ENCODE measurements at places on chromosomes 1 and 21.

- DNase-seq = no peak
Measured at GRCh38 chr1:12098786-12099185, 35.7 kb downstream of the TNFRSF8 start.

- DNase-seq = peak; percentile 89
Measured at GRCh38 chr1:244322791-244323521, 128.8 kb downstream of the ADSS2 start.

GRCh38 chr1:224637515-224637914 lies 21.4 kb downstream of the CNIH3 start:
- no peak for DNase-seq

- peak; percentile 78 for DNase-seq
Measured at GRCh38 chr1:205772607-205773032, 2.7 kb downstream of the RAB29 start.

DNA sequence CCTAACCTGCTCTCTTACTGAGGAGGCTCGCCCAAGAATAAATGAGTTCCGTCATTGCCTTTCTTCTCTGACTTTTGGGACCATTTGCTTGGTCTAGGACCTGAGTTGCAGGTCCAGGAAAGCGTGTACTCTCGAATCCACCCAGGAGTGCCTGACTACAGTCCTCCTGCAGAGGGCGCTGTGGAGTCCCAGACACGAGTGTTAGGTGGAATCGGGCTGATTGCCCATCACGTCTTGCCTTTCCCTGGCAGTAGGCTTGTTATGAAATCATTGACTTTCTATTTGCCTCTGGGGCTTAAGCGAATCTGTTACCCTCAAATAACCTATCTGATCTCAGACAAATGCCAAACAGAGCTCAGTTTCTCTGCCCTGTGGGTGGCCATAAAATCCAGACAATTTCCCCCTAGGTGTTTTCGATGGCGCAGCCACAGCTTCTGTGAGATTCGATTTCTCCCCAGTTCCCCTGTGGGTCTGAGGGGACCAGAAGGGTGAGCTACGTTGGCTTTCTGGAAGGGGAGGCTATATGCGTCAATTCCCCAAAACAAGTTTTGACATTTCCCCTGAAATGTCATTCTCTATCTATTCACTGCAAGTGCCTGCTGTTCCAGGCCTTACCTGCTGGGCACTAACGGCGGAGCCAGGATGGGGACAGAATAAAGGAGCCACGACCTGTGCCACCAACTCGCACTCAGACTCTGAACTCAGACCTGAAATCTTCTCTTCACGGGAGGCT lies at the start of gene IL20:
TSS of gene IL20 (plus strand) at position 685 of the 733 bp plus-strand sequence. CDS start 230 bp downstream, outside the sequence.
- peak; percentile 81 for DNase-seq

DNA sequence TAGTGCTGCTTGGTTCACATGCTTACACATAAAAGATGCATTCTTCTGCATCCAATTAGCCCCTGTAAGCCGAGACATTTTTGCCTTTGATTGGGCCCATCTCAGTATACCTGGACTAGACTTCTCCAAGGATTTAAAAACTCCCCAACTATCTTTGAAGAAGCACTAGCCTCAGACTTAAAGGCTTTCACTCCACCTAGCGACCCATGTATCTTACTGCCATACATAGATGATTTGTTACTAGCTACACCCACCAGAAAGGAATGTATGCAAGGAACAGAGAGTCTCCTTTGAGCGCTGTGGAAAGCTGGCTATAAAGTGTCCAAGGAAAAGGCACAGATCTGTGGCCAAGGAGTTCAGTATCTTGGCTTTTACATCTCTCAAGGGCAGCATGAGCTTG lies 91.7 kb downstream of the LIPI start:
- no peak for DNase-seq

DNA sequence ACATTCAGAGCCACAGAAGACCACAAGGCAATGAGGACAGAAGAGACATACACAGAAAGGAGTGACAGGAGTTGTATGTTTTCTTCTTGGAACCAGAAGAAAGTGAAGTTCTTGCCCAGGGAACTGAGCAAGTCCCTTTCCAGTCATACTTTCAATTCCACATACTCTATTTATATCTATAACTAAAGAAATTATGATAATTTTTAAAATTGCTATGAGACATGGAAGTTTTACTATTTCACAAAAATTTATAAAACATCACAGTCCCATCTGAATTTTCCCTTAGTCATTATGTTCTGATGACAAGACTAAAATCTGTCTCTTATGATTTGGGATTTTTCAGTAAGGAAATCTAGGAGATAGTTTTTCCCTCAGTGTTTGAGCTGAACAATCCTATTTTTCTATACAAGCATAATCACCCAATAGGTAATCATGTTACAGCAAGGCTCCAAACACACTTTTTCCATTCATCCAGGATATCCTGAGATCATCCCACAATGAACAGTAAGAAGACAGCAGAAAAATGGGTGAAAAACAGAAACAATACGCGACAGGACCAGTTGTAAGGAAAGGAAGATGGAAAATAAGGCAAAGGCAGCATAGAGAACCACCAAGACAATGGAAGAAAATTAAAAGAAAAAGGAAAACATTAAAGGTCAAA lies 154.6 kb downstream of the VAV3 start:
- DNase-seq = peak; percentile 42

DNA sequence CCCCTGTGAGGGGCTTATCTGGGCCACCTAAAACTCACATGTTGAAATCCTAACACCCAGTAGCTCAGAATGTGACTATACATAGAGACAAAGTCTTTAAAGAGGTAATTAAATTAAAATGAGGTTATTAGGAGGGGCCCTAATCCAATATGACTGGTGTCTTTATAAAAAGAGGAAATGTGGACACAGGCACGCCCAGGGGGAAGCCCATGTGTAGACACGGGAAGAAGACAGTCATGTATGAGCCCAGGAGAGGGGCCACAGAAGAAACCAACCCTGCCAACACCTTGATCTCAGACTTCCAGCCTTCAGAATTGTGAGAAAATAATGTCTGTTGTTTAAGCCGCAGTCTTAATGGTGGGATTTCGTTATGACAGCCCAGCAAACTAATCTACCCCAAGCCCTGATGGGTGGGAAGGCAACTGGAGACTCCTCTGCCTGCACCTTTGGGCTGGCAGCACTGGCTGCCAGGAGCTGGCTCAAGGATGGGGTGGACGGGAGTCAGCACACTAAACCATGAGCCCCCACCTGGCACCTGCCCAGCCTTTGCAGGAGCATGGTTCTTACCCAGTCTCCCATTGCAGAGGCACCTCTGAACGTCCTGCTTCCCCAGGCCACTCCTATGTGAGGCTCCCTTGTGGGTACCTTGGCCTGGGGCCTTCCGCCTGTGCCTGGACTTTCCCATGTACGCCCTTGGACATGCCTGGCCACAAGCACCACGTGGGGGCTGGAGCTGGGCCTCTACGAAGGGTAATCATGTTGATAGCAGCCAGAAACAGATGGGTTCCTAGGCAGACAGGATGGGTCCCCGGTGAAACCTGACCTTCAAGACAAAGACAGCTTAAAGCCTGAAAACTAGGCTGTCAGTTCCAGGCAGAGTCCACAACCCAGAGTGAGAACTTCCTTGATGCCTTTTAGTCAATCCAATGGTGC lies 57.1 kb upstream of the DMRTB1 start:
- DNase-seq = peak; percentile 75

DNA sequence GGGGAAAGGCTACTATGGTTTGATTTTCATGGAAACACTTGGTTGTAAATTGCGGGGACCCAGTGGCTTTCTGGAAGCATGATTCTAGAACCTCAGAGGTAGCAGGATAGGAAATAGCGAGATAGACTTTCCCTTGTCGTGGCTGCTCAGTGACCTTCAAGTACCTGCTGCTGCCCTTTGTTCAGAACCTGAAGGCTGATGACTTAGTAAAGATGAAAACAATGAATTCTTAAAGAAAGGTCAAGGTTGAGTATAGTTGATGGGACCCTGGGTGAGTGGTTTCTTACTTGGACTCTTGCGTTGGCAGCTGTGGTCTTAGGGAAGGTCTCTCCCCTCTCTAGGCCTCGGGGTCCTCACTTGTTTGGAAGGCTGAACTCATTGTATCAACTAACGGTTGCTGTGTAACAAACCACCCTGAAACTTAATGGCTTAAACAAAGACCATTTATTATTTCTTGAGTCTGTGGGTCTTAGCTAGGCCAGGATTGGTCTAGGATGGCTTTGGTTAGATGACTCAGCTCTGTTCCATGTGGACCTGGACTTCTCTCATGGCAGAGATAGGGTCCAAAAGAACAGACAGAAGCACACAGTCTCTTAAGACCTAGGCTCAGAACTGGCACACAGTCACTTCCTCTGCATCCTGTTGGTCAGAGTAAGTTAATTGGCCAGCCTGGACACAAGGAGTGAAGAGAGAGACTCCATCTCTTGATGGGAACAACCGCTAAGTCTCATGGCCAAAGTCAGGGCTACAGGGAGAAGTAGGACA lies 89.2 kb upstream of the SELENON start:
- DNase-seq = no peak
